Progenitor cell of endocrine pancreas (in vitro differentiated cells): ENCODE measurements at places on chromosomes 12 and 14.

- H3K4me3 ChIP-seq = peak overlapping the region; percentile 51
- no peak for DNase-seq
- H3K4me1 ChIP-seq = peaks cover 22% of the 10 kb centered on the region
- H3K27ac ChIP-seq = peak overlapping the region; percentile 96
Measured at GRCh38 chr14:103880348-103881267, 33.2 kb upstream of the PPP1R13B start.

GRCh38 chr12:121461048-121461447 lies 61.1 kb downstream of the RNF34 start:
- no peak overlapping the region for H3K27ac ChIP-seq
- no peak for DNase-seq
- peaks cover 9% of the 10 kb centered on the region for H3K4me1 ChIP-seq
- no peaks in the 10 kb centered on the region for H3K27me3 ChIP-seq

DNA sequence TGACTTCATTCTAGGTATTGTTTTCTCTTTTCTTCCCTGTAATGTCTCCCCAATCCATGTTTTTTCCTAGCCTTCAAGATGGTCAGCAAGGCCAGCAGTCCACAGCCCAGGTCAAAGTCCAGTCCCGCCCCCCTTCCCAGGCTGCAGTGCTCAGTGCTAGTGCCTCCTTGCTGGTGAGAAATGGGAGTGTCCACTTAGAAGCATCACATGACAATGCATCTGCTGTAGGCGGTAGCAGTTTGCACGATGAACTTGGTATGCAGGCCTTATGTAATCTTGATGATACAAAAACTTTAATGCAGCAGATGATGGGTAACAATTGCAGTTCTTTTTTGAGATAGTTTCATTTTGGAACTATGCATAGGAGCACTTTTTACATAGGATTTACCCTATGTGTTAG lies 88.4 kb downstream of the PCNX1 start:
- H3K4me1 ChIP-seq = peaks cover 5% of the 10 kb centered on the region
- H3K27me3 ChIP-seq = no peaks in the 10 kb centered on the region
- DNase-seq = no peak
- no peak overlapping the region for H3K27ac ChIP-seq
- no peak overlapping the region for H3K4me3 ChIP-seq
- peaks cover 9% of the 10 kb centered on the region for H3K36me3 ChIP-seq

- peaks cover 3% of the 10 kb centered on the region for H3K4me1 ChIP-seq
- no peak overlapping the region for H3K27ac ChIP-seq
- no peaks in the 10 kb centered on the region for H3K36me3 ChIP-seq
- H3K27me3 ChIP-seq = peaks cover 30% of the 10 kb centered on the region
- no peak overlapping the region for H3K4me3 ChIP-seq
Measured at GRCh38 chr12:5262450-5262849, 169.5 kb upstream of the NTF3 start.

GRCh38 chr14:52124791-52125684 lies 56.2 kb upstream of the NID2 start:
- H3K4me1 ChIP-seq = no peaks in the 10 kb centered on the region
- no peaks in the 10 kb centered on the region for H3K36me3 ChIP-seq
- H3K27me3 ChIP-seq = no peaks in the 10 kb centered on the region
- DNase-seq = no peak
- H3K4me3 ChIP-seq = no peak overlapping the region

DNA sequence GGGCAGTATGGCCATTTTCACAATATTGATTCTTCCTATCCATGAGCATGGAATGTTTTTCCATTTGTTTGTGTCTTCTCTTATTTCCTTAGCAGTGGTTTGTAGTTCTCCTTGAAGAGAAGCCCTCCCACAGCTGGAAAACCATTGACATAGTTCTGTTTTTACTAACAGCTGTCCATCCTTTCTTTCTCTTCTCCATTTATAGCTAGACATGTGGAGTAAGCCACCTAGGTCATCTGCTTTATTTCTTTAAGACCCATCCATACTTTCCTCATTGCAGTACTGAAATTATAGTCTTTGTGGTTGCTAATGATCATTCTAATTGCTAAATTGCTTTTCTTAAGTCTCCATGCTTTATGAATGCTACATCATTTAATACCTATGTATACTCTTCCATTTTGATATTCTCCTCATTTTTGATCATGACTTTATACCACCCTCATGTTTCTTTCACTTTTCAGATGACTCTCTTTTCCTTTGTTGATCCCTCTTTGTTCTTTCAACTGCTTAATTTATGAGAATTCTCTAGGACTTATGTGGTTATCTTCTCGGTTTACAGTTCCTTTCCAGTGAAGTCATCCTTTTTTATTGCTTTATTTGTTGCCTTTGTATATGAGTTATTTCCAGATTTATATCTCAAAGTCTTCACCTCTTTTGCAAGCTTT lies 114.2 kb downstream of the PCNX1 start:
- no peak for DNase-seq
- no peak overlapping the region for H3K27ac ChIP-seq
- H3K36me3 ChIP-seq = peaks cover 34% of the 10 kb centered on the region
- no peaks in the 10 kb centered on the region for H3K4me1 ChIP-seq
- H3K4me3 ChIP-seq = no peak overlapping the region

GRCh38 chr12:54418441-54419087 lies 502 bp downstream of the ITGA5 start:
- H3K4me1 ChIP-seq = peaks cover 31% of the 10 kb centered on the region
- H3K27ac ChIP-seq = peak overlapping the region; percentile 90
- H3K36me3 ChIP-seq = no peaks in the 10 kb centered on the region
- peaks cover 27% of the 10 kb centered on the region for H3K27me3 ChIP-seq
- no peak for DNase-seq

DNA sequence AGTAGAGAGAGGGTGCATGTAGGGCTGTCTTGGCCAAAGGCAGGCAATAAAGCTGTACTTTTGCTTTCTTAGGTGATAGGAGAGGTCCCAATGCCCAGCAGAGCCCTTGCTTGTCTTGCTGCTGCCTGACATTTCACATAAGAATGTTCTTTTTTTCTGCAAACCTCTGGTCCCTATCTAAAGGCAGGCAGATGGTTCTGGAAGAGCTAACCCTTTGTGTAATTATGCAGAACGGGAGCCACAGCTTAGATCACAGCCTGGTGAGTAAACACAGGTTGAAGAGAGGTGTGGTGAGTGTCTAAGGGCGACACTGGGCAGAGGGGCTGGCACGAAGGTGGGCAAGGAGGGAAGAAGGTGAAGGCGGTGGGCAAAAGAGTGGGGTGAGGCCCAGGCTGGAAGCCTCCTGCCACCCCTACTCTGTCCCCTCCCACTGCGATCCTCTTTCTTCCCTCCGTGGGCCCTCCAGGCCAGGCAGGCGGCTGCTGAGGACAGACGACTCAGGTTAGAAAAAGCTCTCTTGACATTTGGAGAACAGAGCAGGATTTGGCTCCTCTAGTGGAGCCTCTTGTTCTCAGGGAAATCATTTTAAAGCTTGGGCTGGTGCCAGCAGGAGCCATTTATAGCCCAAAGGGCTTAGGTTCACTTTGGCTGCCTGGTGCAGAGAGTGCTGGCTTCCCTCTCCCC lies 42.8 kb downstream of the PRMT8 start:
- H3K27ac ChIP-seq = no peak overlapping the region
- no peak overlapping the region for H3K4me3 ChIP-seq
- no peaks in the 10 kb centered on the region for H3K36me3 ChIP-seq
- DNase-seq = no peak
- H3K27me3 ChIP-seq = peaks cover 40% of the 10 kb centered on the region
- H3K4me1 ChIP-seq = peaks cover 2% of the 10 kb centered on the region

DNA sequence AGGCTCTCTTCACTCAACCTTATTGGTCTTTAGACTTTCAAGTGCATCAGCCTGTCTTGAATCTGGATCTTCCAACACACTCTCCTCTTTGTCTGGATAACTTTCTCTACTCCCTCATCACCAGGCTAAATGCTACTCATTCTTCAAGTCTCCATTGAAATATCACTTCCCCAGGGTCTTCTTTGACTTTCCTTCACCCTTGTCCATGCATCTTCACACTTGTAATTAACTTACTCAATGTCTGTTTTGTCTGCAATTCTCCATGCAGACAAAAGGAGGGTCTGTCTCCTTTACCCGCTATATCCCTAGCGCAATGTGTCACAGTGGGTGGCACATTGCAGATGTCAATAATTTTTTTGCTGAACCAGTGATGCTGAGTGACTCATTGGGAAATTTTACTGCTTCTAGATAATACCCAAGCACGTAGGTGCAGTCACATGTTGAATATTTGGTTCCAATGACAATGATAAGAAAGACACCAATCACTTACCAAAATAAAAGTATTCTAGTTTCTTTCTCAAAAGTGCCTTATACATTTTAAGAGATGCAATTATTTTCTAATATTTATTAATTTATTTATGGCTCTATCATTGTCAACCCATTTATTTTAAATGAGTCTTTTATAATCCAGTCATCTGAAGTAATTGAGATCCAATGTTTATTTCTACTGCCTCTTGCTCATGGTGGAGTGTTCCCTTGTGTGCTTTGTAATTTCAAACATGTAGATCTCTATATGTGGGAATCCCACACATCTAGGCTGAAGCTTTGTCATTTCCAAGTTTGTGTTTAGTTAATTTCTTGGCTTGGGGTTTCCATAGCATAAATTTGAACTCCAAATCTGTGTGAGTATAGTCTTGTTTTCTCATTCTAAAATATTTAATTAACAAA lies 21.7 kb upstream of the RFC5 start:
- no peaks in the 10 kb centered on the region for H3K36me3 ChIP-seq
- peaks cover 9% of the 10 kb centered on the region for H3K4me1 ChIP-seq
- no peak for DNase-seq
- no peak overlapping the region for H3K27ac ChIP-seq
- H3K27me3 ChIP-seq = no peaks in the 10 kb centered on the region

DNA sequence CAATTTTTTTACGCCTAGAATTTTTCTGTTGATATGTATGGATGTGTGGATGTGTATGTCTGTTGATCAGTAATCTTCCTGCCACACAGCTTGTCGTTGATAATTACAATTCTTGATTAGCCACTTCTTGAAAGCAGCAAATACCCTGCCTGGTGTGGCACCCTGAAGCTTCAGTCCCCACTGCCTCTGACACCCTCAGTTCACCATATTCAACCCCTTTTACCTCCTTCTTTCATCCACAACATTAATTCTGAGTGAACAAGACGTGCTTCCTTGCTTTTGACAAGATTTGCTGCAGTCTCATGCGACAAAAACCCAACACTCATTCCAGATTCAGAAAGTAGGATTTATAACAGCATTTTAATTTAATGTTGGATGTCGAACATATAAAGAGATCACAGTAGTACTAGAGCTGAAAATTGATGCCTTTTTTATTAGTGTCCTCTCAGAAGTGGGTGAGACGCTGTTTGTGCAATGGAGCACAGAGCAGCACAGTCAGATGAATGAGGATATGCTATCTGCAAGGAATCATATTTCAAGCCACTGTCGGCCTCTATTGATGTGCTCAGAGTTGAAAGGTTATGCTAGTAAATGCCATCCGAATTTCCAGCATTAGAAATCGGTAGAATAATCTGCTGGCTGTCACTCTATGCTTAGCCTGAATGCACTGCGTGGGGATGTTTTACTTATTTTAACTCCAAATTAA lies 383.7 kb downstream of the EGLN3 start:
- no peaks in the 10 kb centered on the region for H3K36me3 ChIP-seq
- H3K4me3 ChIP-seq = no peak overlapping the region
- H3K27me3 ChIP-seq = no peaks in the 10 kb centered on the region
- no peak overlapping the region for H3K27ac ChIP-seq
- no peak for DNase-seq

DNA sequence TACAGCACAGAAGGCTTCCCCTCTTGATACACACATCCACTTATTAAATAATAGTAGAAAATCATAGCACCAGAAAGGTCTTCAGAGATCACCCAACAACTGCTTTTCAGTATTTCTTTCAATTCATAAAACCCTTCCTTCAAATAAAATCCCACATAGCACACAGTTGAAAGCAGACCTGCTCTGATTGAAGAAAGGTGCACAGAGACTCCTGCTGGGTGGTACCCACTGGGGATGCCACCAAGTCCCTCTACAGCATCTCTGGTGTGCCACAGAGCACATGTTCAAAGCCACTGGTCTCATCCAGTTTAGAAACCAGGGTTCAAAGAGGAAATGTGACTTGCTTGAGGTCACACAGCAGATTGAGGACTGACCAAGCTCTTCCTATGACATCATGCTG lies 427.5 kb downstream of the BCL11B start:
- peaks cover 54% of the 10 kb centered on the region for H3K27me3 ChIP-seq
- peaks cover 9% of the 10 kb centered on the region for H3K4me1 ChIP-seq
- DNase-seq = no peak
- H3K36me3 ChIP-seq = no peaks in the 10 kb centered on the region
- H3K4me3 ChIP-seq = no peak overlapping the region

GRCh38 chr14:48584031-48584430 lies 908.6 kb upstream of the MDGA2 start:
- H3K36me3 ChIP-seq = no peaks in the 10 kb centered on the region
- H3K4me1 ChIP-seq = no peaks in the 10 kb centered on the region

DNA sequence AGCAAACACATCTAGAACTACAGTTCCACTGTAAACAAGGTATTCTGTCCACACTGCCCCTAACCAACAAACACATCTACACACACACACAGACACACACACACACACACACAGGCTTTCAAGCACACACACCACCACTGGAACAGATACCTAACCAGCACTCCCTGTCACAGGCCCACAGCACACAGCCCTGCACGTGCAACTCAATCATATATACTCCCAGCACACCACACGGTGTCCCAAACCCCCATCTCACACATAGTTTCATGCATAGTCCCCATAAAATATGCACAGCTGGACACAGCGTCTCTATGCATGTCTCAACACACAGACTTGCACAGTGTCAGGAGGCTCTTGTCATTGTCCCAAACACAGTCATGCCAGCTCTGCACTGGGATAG lies 27.6 kb downstream of the KRT8 start:
- H3K27ac ChIP-seq = no peak overlapping the region
- peaks cover 42% of the 10 kb centered on the region for H3K27me3 ChIP-seq
- peaks cover 21% of the 10 kb centered on the region for H3K4me1 ChIP-seq
- no peak for DNase-seq

DNA sequence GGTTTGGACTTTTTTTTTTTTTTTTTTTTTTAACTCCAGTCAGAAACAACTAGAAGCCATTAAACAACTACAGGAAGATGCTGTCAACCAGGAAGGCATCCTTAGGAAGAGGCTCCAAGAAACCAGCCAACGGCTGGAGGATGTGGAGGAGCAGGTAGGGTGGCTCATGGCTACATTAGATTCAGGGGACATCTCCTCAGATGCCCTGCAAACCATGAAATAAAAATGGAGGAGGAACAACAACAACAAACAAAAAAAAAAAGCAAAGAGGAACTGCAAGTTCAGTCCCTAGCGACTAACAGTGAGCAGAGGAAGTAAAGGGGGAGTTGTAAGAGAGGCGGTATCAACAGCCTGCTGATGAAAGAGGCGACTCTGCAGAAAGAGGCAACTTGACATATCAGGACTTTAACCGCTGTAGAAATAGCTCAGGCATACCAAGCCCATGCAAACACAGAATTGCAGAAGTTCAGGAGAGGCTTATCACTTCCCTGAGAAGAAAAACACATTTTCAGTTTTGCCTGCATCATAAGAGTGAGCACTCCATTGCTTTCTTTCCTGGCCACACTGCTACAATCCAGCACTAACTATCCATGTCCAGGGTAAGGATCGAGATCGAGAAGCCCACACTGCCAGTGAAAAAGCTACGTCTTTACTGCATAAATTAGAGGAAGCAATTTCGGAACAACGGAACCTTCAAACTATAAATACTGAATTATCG lies 103.5 kb upstream of the BCAT1 start:
- no peaks in the 10 kb centered on the region for H3K36me3 ChIP-seq
- H3K27ac ChIP-seq = peak overlapping the region; percentile 76
- no peak overlapping the region for H3K4me3 ChIP-seq
- H3K27me3 ChIP-seq = no peaks in the 10 kb centered on the region

- H3K4me1 ChIP-seq = no peaks in the 10 kb centered on the region
- H3K36me3 ChIP-seq = no peaks in the 10 kb centered on the region
- no peak overlapping the region for H3K4me3 ChIP-seq
Measured at GRCh38 chr14:57845316-57845715, 20.6 kb downstream of the SLC35F4 start.

- H3K4me3 ChIP-seq = no peak overlapping the region
- peaks cover 4% of the 10 kb centered on the region for H3K4me1 ChIP-seq
- H3K36me3 ChIP-seq = no peaks in the 10 kb centered on the region
- peaks cover 96% of the 10 kb centered on the region for H3K27me3 ChIP-seq
Measured at GRCh38 chr12:4962539-4963486, 53.1 kb downstream of the KCNA1 start.
